ENCODE measurements at places on chromosomes 2 and 18.

DNA sequence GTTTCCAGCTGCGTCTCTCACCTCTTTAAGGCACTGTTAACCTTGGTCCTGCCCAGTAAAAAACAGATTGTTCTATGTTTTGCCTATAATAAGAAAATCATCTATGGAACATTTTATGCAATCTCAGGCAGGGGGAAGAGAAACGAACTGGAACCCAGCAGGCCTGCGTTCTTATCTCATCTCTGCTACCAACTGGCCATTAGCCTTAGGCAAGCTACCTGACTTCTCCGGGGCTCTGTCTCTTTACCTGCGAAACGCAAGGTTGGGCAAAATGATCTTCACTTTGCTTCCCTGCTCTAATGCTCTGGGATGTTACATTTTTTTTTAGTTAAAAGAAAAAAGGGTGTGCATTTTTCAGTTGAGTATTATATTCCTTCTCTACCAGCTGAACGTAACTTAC, 70.5 kb upstream of the WIPF1 start:
- no peak for DNase-seq

DNA sequence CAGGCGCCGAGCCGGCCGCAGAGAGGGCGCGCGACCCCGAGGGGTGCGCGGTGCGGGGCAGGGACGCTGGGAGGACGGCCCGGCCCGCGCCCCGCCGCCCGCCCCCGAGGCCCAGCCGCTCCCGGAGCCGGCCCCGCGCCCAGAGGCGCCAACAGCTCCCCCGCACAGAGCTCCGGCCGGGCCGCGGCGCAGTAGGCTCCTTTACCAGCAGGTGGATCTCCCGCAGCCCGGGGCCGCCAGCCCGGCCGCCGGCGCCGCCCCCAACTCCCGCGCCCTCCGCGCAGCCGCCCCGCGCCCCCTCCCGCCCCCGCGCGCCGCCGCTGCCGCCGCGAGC, 258 bp downstream of the MGAT4A start:
- peak; percentile 31 for DNase-seq

- DNase-seq, result no peak
Observed at GRCh38 chr2:137115081-137115794, 349.9 kb downstream of the THSD7B start.

DNA sequence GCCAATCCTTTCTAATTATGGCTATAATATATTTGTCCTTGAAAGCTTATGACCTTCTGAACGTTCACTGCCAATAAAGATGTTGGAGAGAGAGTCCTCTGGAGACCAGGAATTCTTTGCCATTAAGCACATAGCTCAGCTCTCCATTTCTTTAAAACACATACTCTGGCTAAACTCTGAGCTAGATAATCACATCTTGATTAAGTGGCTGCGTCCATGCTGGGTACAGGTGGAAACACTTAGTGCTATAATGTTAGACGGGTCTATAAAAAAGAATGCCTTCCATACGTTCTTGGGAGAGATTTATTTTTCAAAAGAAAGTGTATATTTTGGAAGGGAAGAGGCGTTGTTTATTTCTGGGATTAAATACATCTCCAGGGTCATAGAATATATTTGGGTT, 314.5 kb downstream of the LPIN1 start:
- DNase-seq, result no peak

DNA sequence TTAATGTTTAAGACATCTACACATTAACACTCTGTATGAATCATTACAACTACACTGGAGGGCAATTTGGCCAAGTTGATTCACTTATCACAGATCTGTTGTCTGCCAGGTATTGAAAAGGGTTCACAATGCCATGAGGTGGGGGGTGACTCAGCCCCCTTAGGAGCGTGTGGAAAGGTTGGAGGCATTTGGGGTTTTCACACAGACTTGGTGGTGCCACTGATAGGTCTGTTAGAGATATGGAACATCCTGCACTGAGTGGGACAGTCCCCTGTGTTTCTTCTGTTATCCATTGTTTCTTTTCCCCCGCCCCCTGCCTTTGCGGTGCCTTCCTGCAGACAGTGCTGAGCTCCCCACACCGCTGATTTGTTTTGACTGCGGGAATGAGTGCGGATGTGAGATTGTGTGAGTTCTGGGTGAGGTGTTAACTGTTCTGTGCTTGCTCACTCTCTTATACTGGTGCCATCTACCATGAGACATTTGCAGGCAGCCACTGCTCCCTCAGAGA, 9.3 kb upstream of the TSN start:
- DNase-seq, result no peak

GRCh38 chr18:35457140-35457704, 40.5 kb downstream of the INO80C start:
- DNase-seq, result no peak

GRCh38 chr2:24903161-24904103, 16.6 kb downstream of the ADCY3 start:
- DNase-seq, result no peak

DNA sequence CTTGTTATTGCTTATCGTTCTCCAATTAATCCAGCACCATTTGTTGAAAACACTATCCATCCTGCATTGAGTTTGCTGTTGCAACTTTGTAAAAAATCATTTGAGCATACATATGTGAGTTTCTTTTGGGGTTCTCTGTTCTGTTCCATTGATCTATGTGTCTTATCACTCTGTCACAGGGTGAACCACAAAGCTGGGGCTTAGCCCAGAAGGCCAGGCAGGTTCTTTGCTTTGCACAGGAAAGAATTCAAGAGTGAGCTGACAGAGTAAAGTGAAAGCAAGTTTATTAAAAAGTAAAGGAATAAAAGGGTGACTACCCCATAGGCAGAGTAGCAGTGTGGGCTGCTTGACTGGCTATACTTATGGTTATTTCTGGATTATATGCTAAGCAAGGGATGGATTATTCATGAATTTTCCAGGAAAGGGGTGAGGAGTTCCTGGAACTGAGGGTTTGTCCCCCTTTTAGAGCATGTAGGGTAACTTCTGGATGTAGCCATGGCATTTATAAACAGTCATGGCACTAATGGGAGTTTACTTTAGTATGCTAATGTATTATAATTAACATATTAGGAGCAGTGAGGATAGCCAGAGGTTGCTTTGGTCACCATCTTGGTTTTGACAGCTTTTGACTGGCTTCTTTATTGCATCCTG, 46.8 kb downstream of the RNF138 start:
- no peak for DNase-seq

DNA sequence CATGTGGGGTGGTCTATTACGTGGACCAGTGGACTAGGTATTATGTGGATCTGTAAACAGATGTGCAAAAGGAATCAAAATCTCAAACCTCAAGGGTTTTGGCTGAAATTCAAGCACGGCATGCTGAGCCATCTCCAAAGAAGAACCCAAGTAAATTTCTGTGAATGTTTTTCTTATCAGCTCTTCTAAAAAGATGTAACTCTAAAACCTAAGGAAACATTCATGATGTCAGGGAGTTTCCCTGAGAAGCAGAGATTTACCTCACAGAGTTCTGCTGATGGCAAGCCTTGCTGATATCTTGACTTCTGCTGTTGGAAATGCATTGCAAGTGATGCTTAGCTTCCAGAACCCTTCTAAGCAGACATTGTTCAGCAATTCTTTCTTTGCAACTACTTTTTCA, 21.6 kb downstream of the DSG4 start:
- DNase-seq, result no peak
